ENCODE measurements at places on chromosomes 5 and 9. TPM values are rescaled to one million over a fixed set of nuclear protein-coding genes. Genes with fewer than 3 reads are reported as not detected.

The WDR38 gene
- total RNA-seq, result not detected

The BARHL1 gene
- total RNA-seq, result not detected

The SPEF2 gene
- 5.3 TPM for total RNA-seq

The CENPP gene
- 4.2 TPM for total RNA-seq

The KYAT1 gene
- total RNA-seq, result 3.8 TPM

Data from MCF 10A (cell line).